ENCODE measurements at places on chromosomes 2 and 18.
A peak's percentile ranks its signal among the peaks of the same experiment; 100 is the strongest.

GRCh38 chr2:150271952-150272802 lies 215.3 kb downstream of the RND3 start:
- DNase-seq, result no peak

DNA sequence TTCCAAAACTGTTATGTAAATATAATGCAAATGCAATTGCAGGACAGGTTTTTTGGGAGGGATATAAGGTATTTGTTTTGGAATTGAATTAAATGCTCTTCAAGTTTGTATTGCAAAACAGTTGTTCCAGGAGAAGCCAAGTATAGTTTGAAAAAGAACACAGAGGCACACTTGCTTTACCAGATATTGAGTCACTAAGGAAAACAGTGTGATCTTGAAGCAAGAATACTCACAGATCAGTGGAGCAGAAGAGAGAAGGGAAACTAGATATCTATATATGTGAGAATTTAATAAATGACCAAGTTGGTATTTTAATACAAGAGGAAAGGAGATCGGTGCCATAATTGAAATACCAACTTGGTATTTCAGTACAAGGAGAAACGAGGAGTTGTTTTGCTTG lies 178.9 kb downstream of the CAPN13 start:
- DNase-seq, result no peak

GRCh38 chr2:48938231-48938630 lies 182.7 kb upstream of the LHCGR start:
- no peak for DNase-seq

DNA sequence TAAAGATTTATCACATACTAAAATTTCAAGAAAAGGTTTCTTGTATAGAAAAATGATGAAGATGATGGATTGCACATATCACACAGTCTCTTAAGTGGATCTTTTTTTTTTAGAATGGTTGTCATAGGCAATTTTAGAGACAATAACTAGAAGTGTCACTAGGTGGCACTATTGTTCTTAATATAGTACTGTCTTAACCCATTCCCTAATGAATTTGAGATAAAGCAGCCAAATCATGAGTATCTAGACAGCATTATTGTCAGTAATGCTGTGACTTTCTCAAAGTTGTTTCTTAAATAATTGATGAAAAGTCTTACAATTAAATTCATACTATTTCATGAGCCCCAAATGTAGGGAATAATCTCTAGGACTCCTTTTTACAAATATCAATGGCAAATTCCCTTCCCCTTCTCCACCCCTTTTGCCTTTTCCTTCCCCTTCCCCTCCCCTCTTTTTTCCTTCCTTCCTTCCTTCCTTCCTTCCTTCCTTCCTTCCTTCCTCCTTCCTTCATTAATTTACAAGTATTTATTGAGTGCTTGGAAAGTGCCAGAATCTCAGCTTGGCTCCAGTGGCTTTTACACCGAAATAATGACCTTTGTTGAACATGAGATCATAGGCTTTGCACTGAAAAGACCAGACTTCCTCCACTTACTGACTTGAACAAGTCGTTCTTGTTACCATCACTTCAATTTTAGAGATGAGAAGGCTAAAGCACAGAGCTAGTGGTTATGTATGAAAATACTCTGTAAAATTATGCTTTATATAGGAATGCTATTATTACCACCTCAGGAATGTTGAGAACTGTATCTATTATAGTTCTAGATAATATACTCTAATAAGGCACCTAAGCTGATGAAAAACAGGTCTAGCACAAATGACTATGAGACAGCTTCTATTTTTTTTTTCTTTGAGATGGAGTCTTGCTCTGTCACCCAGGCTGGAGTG lies 19.8 kb downstream of the MYL12B start:
- DNase-seq, result no peak

DNA sequence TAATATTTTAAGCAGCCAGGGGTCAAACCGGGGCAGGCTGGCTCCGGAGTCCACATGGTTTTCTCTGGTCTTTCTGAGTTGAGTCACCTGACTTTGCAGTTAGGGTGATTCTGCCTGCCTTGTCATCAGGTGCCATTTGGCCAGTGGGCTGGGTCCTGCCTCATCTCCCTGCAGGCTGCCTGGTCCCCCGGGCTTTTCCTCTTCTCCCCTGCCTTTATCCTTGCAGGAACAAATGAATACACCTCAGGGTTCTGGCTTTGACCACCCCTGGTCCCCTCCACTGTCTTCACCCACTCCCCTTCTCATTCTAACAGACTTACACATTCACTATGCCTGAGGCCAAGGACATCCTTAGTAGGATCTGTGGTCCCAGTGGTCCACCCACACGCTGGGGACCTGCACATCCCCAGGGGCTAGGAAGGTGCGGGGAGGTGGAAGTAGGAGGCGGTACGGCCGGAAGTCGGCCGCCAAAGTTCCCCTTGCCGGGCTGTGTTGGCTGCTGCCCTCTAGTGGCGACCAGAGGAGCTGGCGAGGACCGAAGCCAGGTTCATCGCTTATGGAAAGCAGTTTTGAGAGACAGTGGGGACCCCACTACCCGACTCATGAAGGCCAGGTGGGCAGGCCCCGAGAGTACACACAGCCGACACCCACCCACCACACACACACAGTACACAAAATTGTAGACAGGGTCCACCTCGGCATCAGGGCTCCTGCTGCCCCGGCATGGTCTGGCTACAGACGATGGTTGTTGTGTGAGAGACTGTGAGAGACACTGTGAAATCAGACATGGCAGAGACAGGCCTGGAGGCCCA lies 6.3 kb upstream of the TEX261 start:
- peak; percentile 70 for DNase-seq

- DNase-seq, result no peak
Measured at GRCh38 chr18:30486856-30487255, 555.7 kb downstream of the DSC3 start.

GRCh38 chr18:34121200-34121721 lies 103.5 kb downstream of the NOL4 start:
- DNase-seq, result no peak

DNA sequence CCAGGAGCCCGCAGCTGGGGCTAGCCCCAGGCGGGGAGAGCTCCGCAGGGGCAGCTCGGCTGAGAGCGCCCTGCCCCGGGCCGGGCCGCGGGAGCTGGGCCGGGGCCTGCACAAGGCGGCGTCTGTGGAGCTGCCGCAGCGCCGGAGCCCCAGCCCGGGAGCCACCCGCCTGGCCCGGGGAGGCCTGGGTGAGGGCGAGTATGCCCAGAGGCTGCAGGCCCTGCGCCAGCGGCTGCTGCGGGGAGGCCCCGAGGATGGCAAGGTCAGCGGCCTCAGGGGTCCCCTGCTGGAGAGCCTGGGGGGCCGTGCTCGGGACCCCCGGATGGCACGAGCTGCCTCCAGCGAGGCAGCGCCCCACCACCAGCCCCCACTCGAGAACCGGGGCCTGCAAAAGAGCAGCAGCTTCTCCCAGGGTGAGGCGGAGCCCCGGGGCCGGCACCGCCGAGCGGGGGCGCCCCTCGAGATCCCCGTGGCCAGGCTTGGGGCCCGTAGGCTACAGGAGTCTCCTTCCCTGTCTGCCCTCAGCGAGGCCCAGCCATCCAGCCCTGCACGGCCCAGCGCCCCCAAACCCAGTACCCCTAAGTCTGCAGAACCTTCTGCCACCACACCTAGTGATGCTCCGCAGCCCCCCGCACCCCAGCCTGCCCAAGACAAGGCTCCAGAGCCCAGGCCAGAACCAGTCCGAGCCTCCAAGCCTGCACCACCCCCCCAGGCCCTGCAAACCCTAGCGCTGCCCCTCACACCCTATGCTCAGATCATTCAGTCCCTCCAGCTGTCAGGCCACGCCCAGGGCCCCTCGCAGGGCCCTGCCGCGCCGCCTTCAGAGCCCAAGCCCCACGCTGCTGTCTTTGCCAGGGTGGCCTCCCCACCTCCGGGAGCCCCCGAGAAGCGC lies 15.0 kb upstream of the GMPPA start:
- DNase-seq, result no peak

GRCh38 chr2:166197446-166197845 lies 69.6 kb upstream of the SCN1A start:
- DNase-seq, result no peak

- DNase-seq, result no peak
Measured at GRCh38 chr2:229703909-229704630, 10.3 kb downstream of the DNER start.

DNA sequence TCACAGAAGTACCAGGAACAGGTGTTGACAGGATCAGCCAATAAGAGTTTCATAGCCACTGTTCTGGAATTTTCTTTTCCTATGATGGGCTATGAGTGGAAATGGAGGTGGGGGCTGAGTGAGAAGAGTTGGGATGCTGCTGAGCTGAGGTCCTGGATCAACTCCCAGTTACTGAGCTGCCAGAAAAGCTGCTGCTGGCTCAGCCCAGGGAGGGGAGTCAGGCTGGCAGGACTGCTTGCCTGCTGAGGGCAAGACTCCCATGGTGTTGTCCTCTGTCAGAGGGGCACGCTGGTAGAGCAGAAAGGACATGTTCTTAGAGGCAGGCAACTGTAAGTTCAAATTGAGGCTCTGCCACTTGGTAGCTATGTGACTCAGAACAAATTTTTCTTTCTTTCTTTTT lies 11.8 kb downstream of the TPGS2 start:
- no peak for DNase-seq

DNA sequence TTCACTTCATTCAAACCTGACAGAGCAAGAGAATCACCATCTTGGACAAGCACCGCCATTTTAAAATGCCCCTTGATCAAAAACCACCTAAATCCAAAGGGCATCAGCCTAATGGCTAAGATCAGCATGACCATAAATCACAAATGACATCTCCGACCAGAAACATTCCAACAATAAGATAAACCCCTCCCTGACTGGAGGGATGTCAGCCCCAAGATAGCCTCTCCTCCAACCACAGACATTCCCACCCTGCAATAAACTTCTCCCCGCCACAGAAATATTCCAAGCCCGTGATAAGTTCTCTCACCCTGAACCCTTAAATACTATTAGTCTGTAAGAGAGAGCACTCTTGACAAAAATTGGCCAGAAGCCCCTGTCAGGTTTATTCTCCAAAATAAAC lies 21.6 kb upstream of the LYPD1 start:
- no peak for DNase-seq

DNA sequence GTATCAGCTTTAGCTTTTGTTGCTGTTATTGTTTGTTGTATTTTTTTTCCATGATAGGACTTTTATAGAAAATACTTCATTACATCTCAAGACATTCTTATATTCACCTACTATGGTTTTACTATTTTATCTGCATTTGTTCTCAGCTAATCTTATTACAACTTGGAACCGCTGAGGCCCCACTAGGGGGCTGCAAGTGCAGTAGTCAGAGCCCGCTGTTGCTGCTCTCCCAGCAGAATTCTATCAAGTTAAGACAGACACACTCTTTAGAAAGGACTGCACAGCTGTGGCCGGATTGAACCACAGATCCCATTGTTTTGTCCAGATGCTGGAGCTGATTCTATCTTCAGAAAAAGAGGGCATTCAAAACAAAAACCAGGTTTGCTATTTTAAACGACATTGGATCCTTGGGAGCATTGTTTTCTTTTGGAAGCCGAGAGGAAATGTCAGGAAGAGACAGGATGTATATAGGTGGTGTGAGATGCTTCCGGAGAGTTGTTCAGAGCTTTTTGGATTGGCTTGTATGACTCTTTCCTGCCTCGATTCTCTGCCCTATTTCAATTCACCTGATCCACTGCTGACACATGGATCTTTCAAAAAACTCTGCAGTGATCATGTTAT lies 105.7 kb upstream of the GAREM1 start:
- DNase-seq, result no peak

All from activated effector memory CD4-positive, alpha-beta T cell treated with Interleukin-2 at 50 U/mL for 16 hours (primary cell).